Caudate nucleus (tissue), 63 donors: ENCODE measurements at places on chromosomes 5 and 9.

DNA sequence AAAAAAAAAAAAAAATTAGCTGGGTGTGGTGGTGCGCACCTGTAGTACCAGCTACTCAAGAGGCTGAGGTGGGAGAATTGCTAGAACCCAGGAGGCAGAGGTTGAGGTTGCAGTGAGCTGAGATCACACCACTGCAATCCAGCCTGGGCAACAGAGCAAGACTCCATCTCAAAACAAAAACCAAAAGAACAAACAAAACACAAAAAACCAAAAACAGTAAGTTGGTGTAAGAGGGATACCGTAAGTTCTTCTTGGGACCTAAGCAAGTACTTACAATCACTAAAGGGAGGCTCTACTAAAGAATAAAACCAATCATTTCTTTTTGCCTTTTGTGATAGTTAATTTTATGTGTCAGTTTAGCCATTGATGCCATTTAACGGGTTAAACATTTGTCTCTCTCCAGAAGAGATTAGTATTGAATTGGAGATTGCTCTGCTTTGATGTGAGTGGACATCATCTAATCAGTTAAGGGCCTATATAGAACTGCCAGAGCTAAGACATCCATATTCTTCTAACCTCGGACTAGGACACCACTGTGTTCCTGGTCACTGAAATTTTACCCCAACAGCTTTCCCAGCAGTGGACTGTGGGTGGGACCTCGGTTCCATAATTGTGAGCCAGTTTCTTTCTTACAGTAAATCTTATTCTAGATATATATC lies 10.5 kb upstream of the ETF1 start:
- DNase-seq = no peak

- no peak for DNase-seq
These were observed 61.6 kb upstream of the ANGPTL2 start for GRCh38 chr9:127183814-127184582.

DNA sequence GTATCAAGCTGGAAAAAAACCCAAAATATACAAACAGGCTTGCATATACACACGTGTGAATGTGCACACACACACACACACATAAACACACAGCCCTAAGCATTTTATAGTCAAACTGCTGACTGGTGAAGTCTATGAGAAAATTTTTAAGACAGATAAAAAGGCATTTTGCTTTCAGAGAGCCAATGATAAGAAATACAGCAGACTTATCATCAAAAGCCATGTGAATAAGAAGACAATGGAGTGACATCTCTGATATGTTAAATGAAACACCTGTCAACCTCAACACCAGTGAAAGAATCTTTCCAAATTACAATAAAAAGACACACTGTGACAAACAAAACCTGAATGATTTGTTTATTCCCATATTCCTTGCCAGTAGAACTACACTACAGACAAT lies 233.3 kb downstream of the CDH9 start:
- no peak for DNase-seq

DNA sequence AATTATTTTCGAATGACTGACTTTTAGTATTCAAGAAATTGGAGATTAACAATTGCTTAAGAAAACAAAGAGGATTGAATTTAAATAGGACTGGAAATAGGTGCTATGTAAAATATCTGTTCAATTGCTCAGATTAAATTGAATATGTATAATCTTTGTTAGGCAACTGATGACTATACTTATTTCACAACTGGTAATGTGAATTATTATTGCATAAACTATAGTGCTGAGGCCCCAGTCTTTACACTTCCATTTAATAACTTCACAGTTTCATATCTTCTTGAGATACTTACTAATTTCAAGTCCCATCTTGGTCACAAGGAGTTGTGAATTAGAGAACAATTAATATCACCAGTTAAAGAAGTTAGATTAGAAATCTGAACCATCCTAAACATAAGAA lies 16.7 kb downstream of the CEP78 start:
- DNase-seq = no peak

- no peak for DNase-seq
These were observed 284.1 kb downstream of the CTNND2 start for GRCh38 chr5:11620172-11620571.

DNA sequence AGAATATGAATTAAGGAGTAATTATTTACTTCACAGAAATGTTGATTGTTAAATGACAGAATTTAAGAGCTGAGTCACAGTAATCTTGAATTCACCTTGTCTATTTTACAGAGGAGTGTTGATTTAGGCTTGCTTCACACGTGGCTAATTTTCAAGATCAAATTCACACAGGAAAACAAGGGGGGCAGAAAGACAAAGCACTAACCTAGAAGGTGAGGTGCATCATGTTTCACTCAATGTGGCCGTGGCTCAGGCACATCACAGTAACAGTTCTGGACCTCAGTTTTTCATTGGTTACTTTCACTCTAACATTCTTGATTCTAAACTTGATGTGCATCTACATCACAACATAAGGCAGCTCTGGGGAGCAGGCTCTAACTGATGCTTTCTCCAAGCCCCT lies 69.6 kb upstream of the GNAQ start:
- no peak for DNase-seq

DNA sequence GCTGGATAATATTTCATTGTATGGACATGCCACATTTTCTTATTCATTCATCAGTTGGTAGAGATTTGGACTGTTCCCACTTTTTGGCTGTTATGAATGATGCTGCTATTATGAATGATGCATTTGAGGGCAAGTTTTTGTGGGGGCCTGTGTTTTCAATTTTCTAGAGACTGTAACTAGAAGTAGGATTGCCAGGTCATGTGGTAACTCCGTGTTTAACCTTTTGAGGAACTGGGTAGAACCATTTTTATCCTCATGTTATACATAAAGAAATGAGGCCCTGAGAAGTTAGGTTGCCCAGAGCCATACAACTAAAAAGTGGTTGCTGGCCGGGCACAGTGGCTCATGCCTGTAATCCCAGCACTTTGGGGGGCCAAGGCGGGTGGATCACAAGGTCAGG lies 22.4 kb upstream of the STRBP start:
- DNase-seq = no peak

- DNase-seq = no peak
These were observed 522.1 kb downstream of the CCDC171 start for GRCh38 chr9:16074963-16075362.

- DNase-seq = no peak
These were observed 339.0 kb upstream of the WWC1 start for GRCh38 chr5:167952278-167952995.

GRCh38 chr9:125631391-125632085 lies 75.5 kb downstream of the MAPKAP1 start:
- DNase-seq = no peak

DNA sequence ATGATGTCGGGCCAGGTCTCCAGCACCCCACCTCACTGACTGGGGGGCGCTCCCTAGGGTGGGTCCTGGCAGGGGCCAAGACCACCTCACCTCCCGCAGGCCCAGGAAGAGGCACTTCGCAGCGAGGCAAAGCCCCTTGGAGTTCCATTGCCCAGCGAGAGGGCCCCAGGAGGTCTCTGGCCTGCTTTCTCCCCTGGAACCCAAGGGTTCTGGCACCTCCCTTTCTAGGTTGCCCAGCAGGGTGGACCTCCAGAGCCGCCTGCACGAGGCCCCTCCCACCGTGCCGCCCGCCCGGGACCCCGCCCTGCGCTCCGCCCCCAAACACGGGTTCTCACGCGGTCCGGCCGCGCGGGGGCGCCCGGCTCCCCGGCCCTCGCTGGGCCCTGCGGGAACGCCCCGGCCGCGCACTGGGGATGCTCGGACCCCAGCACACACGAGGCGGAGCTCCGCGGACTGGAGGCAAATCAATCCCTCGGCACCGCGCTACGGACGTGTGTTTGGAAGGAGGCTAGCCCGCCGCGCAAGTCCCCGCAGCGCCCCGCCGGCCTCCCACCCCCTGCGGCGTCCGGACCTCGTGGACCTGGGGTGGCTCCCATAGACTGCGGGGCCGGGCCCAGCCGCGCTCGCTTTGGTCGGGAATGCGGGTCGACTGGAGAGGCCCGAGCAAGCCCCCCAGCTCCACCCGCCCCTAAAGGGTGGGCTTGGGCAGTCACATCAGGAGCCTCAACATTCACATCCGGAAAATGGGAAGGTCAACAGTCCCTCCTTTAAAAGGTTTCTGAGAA lies 99.5 kb upstream of the LMX1B start:
- DNase-seq = peak; percentile 22

- DNase-seq = no peak
These were observed 40.2 kb upstream of the AGXT2 start for GRCh38 chr5:35087991-35088390.

GRCh38 chr5:123371575-123372179 lies 51.5 kb downstream of the CEP120 start:
- DNase-seq = no peak

DNA sequence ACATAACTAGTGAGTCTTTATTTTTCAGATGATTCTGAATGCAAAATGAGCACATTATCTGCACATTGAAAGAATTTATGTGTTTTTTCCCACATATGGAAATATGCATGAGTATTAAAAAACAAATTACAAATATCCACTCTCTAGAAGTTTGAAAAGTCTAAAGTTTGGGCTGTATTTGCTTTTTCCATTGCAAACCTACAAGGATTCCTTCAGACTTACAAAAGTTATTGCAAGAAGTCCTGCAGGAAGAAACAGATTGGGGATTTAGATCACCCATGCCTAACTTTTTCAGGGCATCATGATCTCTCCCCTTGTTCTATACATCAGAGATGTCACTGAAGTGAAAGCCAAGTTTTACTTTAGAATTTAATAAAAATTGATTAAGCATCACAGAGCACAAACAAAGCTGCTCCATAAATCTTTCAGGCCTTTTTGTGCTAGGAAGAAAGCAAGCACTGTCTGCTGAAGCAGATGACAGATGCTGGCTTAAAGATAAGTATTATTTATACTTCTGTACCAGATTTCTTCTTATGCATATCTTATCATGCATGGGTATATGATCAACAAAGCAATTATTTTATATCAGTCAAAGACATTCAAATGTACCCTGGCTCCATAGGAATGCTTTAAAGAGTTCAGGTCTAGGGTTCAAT lies 71.7 kb downstream of the NFIB start:
- no peak for DNase-seq

DNA sequence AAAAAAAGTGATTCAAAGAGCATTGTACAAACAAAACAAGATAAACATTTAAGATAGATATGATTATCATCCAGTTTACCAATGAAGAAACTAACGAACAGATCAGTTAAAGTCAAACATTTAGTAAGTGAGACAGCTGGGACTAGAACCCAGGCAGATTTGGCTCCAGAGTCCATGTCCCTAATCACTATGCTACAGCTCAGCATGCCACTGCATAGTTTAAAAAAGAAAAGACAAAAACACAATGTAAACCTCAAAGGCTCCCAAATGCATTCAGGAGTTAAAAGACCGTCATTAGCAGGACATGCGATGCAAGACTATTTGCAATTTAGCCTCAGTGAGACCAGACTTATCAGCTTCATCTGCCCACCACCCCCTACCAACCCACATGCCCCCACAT lies 36.8 kb downstream of the DENND1A start:
- no peak for DNase-seq

DNA sequence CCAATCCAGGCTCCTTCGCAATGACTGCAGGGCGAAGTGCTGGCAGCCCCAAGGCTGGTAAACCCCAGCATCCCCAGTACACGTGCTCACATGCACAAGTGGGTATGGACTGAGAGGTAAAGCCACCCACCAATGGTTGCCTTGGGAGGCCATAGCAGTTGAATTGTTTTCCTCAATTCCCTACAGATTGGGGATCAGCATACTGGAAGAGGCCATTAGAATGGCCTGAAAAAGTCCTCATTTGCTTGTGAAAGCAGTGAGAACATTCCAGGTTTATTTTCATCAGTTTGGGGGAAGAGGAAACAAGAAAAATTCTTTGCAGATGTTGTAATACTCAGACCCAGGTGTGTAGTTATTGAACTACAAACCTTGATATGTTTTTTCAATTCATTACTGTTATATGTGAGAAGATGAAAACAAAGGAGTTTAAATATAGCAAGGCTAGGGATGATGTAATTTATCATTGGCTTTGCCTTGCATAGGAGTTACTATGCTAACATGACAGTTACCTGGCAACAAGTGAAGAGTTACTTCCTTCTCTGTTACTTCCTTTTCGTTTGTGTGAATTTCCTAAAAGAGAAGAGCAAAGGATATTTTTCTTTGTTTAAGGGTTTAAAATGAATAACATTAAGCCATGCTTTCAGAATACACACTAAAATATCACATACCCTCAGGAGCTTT lies 36.4 kb downstream of the MTMR12 start:
- DNase-seq = peak; percentile 19

- DNase-seq = no peak
These were observed 19.4 kb downstream of the ADAMTS16 start for GRCh38 chr5:5159282-5160103.

DNA sequence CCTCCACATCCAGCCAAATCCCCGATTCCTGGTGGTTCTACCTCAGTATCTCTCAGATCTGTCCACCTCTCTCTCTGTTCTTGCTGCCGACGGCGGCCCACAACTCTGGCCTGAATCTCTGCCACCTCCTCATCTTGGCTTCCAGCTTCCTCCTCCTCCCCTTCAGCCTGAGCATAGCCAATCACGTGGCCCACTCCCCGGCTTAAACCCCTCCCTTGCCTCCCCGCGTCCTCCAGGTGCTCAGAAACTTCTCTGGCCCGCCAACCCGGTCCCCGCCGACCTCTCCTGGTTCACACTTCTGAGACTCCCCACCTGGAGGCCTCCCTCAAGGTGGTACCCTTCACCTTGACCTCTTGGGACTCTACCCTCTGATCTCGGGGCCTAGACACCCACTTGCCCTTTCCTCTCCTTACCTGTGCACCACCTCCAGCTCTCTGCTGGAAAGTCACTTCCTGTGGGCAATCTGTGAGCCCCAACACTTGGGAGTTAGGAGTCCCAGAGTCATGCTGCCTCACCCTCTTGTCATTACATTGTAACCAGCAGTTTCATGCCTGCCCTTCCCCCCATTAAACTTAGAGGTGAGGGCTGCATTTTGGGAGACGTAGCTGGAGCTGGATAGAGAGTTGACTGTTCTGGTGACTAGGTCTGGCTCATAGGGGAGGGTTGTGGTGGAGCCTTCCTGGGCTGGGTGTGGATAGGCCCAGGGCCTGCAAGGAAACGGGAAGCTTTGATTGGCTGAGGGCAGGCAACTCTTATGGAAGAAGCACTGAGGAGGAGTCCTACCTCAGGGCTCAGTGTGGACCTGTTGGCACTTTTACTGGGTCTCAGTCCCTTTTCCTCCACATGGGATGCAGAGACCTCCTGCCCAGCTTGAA lies 4.5 kb upstream of the SET start:
- DNase-seq = peak; percentile 38

DNA sequence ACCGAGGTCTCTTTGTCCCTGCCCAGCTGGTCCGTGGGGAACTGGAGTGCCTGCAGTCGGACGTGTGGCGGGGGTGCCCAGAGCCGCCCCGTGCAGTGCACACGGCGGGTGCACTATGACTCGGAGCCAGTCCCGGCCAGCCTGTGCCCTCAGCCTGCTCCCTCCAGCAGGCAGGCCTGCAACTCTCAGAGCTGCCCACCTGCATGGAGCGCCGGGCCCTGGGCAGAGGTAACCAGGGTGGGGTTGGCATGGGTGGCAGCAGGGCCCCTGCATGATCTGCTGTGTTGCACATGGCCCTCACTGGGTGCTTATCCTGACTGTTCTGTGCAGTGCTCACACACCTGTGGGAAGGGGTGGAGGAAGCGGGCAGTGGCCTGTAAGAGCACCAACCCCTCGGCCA lies 119.2 kb upstream of the ICE1 start:
- no peak for DNase-seq

- no peak for DNase-seq
These were observed 846 bp downstream of the MGAT1 start for GRCh38 chr5:180801596-180802324.
